ENCODE measurements at places on chromosomes 11 and 22.

DNA sequence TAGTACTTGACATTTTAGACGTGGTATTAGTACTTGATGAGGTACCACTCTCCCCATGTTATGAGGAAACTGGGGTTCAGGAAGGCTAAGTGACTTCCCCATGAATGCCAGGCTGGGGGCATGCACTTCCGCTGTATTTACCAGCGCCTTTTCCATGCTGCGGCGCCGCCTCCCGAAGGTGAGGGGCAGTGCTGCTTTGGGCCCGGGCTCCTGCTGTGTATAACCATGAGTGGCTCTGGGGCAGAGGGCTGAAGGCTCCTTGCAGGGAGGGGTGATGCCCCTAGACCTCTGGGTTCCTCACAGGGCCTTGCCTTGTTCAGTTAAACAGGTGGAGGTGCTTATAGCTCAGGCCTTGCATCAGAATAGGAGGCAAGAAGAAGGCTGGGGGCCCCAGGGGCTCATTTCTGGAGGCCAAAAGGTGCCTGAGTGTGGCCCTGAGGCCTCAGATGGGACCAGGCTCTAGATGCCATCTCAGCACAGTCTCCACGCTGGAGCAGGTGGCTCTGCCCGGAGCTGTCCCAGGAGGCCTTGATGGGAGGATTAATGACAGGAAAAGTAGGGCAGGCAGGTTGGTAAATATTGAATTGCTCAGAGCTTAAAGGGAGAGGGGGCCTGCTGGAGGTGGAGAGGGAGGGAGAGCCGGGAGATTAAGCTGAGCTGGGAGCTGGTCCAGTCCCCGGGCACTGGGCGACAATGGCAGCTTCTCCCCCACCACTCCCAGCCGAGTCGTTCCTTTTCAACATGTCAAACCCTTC, 129.6 kb downstream of the CEP164 start:
- DNase-seq: no peak

DNA sequence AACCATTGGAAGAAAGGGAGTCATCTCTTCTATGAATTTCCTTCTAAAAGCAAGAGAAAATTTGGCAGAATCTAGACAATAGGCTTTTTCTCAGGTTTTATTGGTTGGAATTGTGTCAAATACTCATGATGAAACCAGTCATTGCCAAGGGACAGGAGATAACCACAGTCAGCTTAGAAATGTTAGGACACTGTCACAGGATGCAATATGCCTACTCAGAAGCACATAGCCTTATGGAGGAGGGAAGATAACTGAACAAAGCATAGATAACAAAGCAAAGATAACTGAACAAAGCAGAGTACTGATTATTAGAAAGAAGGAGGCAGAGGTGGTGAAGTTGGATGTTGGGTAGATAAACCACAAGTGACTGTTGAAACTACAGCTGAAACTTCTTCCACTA, 303.5 kb upstream of the PDGFD start:
- DNase-seq: no peak

DNA sequence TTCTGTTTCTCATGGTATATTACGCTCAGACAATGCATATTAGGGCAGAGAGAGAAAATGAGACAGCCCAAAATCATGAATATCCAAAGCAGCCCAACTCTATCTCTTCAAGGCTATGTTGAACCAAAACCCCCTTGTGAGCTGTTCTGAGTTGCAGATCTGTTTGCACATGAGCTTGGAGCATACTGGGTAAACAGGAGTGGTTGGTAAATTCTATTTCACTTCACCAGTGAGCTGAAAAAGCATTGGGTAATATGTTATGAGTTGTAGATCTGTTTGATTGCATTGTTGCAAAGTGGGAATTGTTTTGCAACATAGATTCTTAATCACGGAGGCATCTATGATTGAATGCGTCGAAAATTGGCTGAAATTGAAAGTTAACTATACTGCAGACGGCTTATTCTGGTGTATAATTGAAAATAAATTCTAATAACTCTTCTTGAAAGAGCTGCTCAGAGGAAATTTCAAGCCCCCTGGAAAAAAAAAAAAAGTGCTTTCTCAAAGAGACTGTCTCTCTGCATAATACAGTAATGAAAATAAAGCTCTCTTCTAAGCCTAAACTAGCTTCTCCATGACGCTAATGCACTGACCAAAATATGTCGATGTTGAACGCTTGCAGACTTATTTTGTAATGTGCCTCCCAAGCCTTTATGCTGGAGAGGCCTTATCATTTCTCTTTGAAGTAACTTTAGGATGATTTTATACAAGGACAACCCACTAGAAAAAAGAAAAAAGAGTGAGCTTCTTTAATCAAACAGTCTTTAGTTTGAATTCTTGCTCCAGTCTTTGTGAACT, 263.7 kb downstream of the NTM start:
- DNase-seq: no peak

DNA sequence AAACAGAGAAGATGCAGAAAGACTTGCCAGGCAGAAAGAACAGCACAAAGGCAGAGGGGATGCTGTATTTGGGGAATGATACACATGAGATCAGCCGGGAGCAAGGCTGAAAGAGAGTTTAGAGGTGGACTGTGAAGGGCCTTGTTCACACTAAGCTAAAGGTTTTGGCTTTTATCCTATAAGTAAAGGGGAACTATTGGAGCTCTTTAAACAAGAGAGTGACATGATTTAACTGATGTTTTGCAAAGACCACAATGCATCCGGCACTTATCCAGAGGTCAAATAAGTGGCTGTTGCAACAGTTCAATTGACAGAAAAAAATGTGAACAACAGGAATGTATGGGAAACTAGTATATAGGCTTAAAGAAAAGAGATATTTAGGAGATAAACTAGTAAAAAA, 64.7 kb upstream of the RRAS2 start:
- no peak for DNase-seq

DNA sequence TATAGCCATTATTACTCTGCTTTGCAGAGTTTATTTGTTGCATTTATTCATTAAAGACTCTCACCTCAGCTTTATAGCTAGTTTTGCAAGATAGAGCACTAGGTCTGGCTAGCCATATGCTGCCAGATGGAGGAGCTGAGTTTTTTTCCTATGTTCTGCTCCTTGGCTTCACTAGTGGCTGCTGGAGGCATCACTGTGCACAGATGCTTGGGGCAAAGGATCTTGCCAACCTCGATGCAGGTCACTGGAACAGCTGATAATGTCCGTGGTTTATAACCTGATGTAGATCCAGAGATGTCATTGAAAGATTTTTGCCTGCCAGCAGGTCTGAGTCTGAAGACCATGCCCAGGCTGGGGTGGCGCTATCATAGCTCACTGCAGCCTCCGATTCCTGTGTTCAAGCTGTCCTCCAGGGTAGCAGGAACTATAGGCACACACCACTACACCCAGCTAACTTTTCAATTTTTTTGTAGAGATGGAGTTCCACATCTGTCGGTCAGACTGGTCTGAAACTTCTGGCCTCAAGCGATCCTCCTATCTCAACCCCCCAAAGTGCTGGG, 63.2 kb downstream of the PACS1 start:
- no peak for DNase-seq

DNA sequence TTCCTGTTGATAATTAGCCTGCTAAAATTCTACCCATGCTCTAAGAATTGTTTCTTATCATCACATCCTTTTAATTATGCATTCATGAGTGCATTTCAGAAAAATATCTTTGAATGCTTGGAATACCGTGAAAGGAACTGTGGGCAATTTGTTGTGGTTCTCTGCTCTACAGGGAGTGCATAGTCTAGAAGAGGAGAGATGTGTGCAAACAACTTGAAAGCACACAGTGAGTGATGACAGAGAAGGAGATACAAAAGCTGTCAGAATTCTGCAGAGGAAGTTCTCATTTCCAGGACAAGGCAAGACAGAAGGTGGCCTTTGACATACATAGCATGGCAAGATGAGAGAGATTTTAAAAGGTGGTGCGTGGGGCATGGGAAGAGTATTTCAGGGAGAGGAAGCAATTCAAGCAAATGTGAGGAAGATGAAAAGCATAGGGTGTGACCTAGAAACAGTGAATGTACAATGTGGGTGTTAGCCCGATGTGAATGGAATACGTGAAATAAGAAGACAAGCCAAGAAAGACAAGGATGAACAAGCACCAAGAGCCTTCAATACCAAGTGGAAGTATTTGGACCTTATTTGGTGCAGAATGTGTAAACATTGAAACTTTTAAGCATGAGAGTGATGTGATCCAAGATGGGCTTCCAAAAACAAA, 5.0 kb downstream of the MMP8 start:
- DNase-seq: no peak

GRCh38 chr11:119361056-119361787, 14.7 kb upstream of the MFRP start:
- DNase-seq: peak; percentile 33

DNA sequence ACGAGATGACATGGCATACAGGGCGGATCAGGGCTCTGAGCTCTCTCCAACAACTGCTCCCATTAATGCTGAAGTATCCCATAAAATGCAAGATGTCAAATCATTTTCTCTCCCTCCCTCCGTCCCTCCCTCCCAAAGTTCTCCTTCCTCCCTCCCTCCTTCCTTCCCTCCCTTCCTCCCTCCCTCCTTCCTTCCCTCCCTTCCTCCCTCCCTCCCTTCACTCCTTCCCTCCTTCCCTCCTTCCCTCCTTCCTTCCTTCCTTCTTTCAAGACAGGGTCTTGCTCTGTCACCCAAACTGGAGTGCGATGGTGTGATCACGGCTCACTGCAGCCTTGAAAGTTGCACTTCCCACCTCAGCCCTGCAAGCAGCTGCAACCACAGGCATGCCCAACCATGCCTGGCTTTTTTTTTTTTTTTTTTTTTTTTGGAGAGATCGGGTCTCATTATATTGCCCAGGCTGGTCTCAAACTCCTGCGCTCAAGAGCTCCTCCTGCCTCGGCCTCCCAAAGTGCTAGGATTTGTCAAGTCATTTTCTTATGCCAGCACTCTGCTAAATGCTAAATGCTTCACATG, 38.2 kb downstream of the TXN2 start:
- no peak for DNase-seq

DNA sequence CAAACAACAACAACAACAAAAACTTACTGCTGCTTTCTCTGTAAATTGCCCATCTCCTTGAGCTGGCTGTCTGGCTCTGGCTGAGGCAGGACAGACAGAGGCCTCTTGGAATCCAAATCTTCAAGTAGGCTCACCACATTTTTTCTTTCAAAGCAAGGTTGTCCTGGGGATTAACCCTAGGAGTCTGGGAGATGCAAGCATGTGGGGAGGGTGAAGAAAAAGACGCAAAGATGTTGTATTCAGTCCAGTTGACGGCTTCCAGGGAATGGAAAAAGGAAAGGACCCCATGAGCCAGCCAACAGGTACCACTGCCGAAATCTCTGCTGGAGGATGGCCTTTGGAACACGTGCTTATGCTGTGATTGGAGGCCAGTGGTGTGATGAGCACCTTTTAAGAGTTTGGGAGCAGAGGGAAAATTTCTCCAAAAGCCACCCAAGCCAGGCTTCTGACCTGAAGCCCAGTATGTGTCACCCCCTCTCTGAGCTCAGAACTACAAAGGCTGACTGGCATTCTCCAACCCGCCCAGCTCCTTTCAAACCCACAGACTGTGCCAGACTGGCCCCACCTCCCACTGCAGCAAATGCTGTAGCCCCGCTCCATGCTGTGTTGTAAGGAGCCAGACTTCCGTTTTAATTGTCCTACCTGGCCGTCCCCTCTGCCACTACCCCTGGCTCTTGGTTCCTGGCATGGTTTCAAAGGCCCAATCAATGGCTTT, 10.8 kb downstream of the BLID start:
- DNase-seq: no peak

- DNase-seq: no peak
These were observed 83.1 kb downstream of the OR5AK2 start for GRCh38 chr11:57071829-57072228.

DNA sequence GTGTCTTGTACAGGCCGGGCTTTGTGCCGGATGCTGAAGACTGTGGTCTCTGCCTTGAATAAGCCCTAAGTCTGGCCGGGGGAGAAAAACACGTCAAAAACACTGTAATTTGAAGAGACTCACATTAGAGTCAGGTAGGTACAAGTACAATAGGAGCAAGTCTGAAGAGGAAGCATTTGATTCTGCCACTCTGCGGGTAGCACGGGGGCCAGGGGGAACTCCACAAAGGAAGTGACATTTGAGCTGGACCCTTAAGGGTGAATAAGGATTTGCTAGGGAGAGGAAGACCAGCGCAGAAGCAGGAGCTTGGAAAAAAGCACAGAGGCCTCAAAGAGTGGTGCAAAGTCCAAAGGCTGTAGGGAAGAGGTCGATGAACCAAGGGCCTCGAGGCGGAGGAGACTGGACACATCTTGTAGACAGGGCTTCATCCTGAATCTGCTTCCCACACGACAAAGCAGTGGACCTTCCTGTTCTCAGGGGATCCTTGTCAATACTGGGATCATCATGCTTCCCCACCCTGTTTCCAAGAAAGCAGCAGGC, 38.7 kb downstream of the BUD13 start:
- DNase-seq: no peak

- DNase-seq: no peak
These were observed 9.4 kb downstream of the UPB1 start for GRCh38 chr22:24504540-24504939.

DNA sequence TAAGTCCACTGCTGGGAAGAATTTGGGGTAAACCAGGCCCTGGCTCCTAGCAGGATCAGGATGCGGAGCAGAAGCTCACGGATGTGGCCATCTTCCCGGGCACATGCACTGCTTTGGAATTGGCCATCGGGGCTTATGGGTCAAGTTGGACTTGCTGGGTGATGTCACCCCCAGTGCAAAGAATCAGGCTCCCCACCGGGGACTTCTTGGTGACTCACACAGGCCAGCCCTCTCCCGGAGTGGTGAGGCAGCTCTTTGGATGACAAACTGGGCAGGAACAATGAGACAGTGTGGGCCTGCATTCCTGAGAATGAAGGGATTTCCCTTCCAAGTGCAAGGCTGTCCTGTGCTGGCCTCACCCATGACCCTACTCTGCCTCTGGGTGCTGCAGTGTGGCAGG, 128.8 kb upstream of the ANO1 start:
- DNase-seq: no peak

DNA sequence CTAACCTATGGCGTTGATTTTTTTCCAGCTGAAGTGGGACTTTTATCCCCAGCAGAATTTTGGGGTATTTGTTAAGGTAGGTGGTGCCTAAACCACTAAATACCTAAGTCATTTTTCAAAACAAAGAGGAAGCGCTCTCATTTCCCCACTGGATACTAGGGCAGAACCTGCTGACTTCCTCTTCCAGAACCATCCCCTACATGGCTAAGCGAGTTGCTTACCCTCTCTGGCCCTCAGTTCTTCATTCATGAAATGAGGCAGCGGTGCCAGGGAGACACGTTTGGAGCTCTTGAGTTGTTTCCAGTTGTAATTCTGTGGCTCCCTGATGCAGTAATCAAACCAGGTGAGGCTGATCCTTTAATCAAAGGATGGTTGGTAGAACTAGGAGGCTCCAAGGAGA, 10.0 kb upstream of the MTMR3 start:
- no peak for DNase-seq
